Activated CD8-positive, alpha-beta T cell treated with anti-CD3 and anti-CD28 coated beads for 36 hours (primary cell): ENCODE measurements at places on chromosomes 1 and 21. TPM values are rescaled to one million over a fixed set of nuclear protein-coding genes. Genes with fewer than 3 reads are reported as not detected.

- DNase-seq, result no peak
These were observed 81.1 kb upstream of the FGGY start for GRCh38 chr1:59215766-59216291.

Gene GPX7
- 21.5 TPM for total RNA-seq

DNA sequence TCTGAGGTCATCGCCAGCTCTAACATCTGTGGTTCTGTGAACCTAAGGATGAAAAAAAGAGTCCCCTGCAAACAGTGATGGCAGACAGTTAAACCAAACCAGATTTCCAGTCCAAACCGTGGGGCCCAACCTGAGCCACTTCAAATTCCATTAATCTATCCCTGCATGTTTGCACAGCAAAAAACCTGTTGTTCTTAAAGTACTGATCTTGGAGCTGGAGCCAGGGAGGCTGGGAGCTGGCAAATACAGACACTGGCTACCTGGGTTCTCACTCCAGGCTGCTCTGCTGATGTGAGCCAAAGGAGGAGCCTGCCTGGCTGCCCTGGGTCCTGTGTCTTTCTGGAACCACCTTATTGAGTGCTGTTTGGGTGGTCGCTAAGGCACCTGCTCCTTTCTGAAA, 16.4 kb downstream of the LDLRAD1 start:
- DNase-seq, result no peak

DNA sequence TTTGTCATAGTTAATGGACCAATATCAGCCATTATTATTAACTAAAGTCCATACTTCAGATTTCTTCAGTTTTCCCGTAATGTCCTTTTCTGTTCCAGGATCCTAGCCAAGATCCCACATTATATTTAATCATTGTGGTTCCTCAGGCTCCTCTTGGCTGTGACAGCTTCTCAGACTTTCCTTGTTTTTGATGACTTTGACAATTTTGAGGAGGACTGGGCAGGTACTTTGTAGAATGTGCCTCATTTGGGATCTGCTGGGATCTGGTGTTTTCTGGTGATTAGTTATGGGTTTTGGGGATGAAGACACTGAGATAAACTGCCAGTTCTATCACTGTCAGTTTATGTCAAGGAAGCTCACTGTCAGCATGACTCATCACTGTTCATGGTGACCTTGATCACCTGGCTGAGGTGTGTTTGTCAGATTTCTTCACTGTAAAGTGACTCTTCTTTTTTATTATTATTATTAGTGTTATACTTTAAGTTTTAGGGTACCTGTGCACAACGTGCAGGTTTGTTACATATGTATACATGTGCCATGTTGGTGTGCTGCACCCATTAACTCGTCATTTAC, 66.3 kb downstream of the PCBP3 start:
- no peak for DNase-seq

GRCh38 chr21:46100426-46100825, 2.5 kb downstream of the COL6A2 start:
- no peak for DNase-seq
